ENCODE measurements at places on chromosomes 7 and 10. TPM values are rescaled to one million over a fixed set of nuclear protein-coding genes. Genes with fewer than 3 reads are reported as not detected.

DNA sequence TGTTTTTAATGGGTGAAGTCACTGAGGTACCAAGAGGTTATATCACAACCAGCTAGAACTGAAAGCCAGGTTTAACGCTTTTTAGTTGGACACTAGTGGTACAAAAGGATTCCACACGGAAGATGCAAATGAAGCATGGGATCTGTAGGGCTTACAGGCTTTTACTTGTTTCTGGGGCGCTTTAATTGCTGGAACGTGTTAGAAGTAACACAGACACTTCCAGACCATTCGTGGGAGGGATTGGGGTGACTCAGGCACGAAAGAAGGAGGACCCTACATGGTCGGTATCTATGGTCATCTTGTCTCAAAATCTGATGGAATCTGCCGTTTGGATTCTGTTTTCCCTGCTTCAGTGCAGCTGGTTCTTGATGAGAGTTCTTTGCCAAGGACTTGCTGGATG, 1.0 kb downstream of the YKT6 start:
- no peak for DNase-seq

DNA sequence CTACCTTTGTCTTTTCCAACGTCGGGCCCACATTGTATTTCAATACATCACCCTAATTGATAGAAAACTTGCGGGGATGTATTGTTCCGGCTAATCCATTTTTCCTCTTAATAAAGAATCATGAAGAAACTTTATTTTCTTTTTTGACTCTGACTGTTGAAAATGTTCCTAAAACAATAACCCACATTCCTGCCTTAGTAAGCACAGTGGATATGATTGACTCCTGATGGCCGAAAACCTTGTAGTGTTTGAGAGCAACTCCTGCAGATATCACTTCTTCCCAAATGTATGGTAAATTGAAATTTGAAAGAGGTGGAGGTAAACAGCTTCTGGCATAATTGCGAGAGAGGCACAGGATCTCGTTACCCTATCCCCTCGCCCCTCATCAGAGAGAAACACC, 65.7 kb downstream of the BICC1 start:
- DNase-seq = no peak

GRCh38 chr7:44323381-44324203, 1.8 kb downstream of the CAMK2B start:
- DNase-seq = no peak

DNA sequence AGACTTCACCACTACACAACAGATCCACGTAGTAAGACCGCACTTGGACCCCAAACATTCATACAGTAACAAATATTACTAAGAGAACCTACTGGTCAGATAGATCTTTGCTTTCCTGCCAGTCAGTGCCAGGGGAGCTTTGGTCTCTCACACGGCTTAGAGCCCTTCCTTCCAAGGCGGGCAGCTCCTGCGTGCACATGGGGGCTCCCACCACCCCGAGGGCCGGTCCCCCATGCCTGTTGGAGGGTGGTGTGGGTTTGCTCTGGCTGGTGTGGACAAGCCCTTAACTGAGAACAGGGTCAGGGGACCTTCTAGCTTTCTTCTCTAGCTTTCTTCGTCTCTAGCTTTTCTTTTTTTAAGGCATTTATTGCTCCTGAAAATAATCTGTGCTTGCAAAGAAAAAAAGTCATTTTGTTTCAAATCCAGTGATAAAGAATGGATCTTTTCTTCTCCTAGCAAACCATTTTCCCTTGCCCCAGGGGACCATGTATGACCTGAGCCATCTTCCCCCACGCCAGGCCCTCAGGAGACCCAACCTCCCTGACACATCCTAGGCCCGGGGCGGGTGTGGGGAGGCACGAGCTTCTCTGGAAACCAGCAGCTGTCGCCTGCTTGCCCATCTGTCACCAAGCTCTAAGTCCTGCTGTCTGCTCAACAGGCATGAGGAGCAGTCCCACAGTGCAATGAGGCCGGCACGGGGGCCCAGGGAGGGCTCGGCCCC, 591.1 kb downstream of the PTPRN2 start:
- DNase-seq = no peak

DNA sequence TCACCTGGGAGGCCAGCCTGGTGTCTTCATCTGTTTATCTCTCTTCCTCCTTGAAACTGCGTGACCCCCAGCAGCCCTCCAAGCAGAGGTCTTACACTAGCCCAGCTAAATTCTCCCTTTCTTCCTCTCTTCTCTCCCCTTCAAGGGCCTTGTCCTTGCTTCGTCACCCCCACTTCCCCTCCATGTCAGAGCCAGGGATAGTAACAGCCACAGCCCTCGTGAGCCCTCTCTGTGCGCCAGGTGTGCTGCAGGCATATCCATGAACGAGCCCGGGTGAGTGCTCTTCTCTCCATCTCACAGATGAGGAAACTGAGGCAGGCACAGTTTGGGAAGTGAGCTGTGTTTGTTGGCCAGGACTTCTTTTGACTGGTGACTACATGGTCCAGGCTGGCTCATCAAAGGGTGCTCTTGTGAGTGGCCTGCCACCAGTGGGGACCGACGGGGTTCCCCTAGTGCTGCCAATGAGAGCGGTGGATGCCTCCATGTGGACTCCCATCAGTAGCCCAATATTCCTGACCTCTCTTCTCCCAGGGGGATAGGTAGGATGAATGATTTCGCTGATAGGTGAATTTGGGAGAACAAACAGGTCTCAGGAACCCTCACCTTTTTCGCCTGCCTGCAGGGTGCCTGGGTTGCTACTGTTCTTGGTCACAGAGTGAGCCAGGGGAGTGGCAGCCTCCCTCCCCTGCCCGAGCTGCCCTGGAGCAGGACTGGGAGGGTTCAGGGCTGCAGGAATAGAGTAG, 38.1 kb downstream of the ADRA2A start:
- DNase-seq = no peak

DNA sequence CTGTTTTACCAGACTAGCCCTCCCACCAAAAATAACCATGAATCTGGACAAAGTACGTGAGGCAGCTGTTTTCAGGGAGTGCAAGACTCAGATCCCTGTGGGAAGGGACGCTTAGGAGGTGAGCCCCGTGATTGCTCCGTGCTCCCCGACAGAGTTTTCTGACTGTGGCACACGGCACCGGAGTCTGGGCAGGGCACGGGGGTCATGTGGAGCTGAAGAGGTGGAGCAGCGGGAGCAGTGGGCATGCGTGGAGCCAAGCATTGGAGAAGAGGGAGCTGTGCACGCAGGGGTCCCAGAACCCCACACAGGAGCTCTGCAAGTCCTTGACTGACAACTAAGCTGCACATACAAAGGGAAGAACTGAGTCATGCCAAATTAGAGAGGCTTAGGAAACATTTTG, 11.1 kb upstream of the CAMK2B start:
- no peak for DNase-seq

GRCh38 chr10:110502851-110503301, 5.2 kb downstream of the DUSP5 start:
- DNase-seq = no peak

DNA sequence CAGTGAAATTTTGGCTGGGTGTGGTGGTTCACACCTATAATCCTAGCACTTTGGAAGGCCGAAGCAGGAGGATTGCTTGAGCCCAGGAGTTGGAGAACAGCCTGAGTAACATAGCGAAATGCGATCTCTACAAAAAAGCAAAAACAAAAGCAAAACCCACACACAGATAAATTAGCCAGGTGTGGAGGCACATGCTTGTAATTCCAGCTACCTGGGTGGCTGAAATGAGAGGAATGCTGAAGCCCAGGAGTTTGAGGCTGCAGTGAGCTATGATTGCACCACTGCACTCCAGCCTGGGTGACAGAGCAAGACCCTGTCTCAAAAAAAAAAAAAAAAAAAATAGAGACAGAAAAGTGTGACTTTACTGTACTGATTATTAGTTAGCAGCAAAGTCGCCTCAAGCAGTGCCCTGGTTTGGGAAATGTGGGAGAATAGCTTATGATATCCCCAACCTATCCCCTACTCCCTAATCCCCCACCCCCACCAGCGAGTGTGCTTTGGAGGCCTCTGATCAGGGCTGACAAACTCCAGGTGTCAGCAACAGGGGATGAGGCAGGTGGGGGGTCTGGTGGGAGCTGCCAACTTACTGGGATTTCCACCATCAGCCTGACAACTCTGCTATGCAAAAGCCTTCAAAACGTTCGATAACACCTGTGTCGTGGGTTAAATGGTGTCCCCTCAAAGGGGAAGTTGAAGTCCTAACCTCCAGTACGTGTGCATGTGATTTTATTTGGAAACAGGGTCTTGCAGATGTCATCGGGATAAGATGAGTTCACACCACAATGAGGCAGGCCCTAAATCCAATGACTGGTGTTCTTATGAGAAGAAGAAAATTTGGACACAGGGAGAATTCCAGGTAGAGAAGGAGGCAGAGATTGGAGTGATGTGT, 124.7 kb upstream of the SDK1 start:
- DNase-seq = no peak

DNA sequence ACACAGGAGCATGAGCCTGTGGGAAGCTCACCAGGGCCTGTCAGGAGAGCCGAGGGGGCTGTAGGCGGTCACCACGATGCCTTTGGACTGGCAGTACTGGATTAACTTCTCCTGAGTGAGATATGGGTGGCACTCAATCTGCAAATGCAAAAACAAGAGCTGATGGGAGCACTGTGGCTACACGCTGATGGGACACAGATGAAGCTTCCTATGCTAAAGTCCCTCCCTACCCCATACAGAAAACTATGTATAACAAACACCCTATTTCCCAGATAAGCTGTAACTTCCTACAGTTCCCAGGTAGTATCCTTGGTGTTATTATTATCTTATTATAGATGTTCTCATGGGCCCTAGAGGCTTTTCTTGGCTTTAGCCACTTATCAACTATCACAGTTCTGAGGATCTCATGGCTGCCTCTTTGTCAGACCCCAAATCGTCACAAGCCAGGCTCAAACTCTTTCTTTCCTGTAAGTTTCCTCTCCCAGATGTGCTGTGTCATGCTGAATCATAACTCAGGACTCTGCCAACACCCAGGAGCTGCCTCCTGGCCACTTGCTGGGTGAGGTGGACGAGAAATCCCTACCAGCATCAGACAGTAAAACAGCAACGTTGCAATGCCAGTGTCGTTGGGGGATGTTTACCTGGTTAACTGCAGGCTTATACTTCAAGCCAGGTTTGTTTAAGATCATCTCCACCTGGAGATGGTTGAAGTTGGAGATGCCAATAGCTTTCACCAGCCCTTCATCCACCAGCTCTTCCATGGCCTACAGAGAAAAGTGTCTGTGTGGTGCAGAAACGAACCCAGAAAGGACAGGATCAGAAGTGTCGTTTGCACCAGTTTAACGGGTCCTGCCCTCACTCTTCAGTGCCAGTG, 10.3 kb downstream of the AKR1B1 start:
- no peak for DNase-seq

DNA sequence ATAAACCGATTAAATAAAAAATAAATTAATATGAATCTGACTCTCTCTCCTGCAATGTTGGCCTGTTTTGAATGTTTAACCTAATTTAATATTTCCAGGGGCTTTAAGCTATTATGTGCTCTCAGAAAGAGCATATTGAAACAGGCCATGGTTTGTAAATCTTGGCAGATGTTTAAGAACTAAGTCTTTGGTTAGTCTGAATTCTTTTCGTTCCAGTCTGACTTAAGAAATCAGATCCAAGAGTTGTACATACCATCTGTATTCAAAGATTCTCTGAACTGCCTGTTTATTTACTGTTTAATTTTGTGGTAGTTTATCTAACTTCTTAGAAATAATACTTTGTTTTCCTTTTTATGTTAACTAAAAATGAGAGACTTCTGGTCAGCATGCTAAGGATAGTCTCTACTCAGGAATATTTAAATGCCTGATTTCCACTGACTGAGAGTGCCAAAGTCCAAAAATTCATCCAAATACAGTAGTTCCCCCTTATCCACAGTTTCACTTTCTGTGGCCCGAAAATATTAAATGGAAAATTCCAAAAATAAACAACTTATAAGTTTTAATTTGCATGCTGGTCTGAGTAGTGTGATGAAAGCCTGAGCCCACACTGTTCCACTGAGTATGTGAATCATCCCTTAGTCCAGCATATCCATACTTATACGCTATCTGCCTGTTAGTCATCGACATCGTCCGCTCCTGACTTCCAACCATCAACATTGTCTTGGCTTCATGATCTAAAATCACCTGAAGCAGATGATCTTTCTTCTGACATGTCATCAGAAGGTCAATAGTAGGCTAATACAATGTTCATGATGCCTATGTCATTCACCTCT, 238.1 kb upstream of the CSTF2T start:
- DNase-seq = no peak

The NUTM2E gene
- polyA plus RNA-seq = 0.11 TPM

The RBP3 gene
- polyA plus RNA-seq = not detected

Measured in psoas muscle (tissue), 8 donors.